ENCODE measurements at places on chromosomes 2 and 18.

- no peak for DNase-seq
These were observed 8.8 kb upstream of the ZBTB7C start for GRCh38 chr18:48417985-48418384.

- no peak for DNase-seq
These were observed 67.9 kb downstream of the CERS6 start for GRCh38 chr2:168524005-168524404.

DNA sequence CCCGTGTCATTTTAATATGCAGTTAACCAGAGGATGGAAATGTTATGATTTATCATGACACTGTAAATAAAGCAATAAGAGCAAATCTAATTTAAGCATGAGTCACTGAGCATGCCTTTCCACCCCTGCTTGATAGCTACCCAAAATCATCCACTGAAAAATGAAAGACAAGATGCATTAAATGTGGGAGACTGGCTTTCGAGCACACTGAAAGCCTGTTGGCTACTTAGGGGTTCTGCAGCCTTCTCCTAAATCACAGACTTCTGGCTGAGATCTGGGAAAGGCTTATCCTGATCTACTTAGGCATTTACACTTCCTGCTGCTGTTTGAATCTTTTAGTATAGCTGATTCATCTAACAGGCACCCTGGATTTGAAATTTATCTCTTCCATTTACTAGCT is 778.3 kb upstream of the CDH7 start:
- DNase-seq, result no peak

DNA sequence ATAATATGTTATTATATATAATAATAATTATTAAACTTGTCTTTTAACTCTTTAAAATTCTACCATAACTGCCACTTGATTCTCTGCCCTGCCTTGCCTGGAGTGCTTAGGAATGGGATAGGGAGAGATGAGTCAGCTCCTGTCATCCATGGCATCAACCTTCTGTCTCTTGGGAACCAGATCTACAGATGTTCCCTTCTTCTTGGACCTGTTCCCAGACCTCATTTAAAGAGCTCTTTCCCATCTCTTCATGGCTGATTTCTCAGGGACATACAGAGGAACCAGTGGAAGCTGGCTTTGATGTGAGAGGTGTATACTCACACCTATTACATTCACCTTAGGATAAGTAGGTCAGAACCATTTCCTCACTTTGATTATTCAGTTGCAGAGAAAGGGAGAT is 155.3 kb upstream of the MYO3B start:
- peak; percentile 31 for DNase-seq

DNA sequence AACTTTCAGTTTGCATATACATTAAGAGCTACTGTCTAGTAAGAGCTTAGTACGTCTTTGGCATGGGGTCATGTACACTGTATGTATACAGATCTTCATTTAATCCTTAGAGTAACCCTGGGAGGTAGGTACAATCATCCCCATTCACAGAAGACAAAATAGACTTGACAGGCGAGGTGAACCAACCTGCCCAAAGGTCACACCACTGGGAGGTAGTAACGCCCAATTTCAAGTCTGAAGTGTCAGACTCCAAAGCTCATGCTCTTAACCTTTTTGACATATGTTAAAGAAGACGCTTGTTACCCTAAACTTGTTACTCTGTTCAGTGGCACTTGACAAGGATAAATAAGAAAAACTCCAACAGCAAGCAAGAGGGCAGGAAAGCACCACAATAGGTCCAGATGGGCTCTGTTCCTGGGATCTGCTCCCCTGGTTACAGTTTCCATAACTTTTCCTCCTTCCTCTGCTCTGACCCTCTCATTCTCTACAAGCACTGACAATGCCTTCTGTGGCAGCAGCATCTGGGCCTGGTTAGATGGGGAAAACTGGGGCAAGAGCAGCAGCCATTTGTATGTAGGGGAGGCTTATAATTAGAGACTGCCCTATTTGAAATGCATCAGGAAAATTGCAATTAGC is 64.7 kb upstream of the SERTAD2 start:
- no peak for DNase-seq

DNA sequence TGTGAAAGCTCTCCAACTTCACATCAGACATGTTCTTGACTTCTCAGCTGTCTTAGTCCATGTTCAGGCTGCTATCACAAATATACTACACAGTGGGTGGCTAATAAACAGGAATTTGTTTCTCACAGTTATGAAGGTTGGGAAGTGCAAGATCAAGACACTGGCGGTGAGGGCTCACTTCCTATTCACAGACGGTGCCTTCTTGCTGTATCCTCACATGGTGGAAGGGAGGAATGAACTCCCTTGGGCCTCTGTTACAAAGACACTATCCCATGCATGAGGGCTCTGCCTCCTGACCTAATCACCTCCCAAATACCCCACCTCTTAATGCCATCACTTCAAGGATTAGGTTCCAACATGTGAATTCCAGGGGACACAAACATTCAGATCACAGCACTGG is 9.7 kb downstream of the UXS1 start:
- no peak for DNase-seq

DNA sequence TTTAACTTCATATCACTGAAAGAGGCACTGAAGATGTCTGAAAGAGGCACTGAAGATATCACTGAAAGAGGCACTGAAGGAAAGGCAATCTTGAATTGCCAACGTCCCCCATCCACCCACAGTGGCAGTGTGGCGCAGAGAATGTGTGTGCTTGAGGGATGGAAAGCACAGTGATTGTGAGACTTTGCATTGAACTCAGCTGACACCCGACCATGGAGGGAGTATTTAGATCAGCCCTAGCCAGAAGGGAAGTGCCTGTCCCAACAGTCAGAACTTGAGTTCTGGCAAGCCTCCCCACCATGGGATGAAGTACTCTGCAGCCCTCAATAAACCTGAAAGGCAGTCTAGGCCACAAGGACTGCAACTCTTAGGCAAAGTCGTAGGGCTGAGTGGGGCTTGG is 33.8 kb downstream of the MAP4K3 start:
- DNase-seq, result no peak

GRCh38 chr2:137091704-137092103 is 326.4 kb downstream of the THSD7B start:
- no peak for DNase-seq

DNA sequence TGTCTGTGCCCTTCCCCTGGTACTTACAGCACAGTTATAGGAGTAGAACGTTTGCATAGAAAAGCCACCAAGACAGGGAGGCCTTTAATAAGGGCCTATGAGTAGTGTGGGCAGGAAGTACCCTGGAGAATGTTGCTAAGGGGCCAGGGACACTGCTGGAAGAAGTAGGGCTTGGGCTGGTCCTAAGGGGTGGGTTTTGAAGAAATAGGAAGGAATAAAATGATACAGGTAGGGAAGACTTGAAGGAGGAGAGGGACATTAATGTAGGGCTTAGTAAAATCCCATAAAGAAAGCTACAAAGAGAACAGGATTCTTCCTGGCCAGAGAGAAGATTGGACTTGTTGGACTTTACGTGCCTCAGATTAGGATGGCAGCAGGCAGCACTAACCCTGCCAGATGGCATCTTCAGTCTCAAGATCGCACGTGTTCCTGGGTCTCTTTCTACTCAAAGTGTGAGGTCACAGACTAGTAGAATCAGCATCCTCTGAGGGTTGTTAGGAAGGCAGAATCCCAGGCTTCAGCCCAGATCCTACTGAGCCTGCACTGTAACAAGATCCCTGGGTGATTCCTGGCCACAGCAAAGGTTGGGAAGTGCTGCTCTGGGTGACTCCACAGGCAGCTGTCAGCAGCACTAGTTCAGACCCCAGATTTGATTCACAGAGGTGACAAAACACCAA is 39.2 kb downstream of the EPAS1 start:
- DNase-seq, result no peak

GRCh38 chr2:218807626-218808025 is 24.0 kb downstream of the PRKAG3 start:
- DNase-seq, result no peak

DNA sequence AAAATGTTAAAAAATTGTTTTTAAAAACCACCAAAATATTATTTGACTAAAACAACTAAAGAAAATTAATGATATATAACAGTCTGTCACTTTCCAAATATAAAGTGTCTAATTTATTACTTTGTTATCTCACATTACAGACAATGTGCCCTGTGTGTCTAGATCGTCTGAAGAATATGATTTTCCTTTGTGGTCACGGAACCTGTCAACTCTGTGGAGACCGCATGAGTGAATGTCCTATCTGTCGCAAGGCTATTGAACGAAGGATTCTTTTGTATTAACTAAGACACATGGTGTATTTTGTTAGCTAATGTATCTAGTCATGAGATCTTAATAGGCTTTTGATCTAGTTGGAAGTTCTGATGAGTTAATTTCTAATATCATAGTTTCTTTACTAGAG is 123.8 kb downstream of the MIB1 start:
- DNase-seq, result no peak

All from NCI-H187 treated with DMSO at 0.1 percent for 48 hours (cell line).